ENCODE measurements at places on chromosomes 2 and 18. TPM values are rescaled to one million over a fixed set of nuclear protein-coding genes. Genes with fewer than 3 reads are reported as not detected.

The DUSP2 gene
- polyA plus RNA-seq: 3.1 TPM

The TGOLN2 gene
- 118 TPM for polyA plus RNA-seq

The CDH19 gene
- polyA plus RNA-seq: not detected

The SALL3 gene
- not detected for polyA plus RNA-seq

The SLC8A1 gene
- polyA plus RNA-seq: 13.8 TPM

The CSRNP3 gene
- 1.2 TPM for polyA plus RNA-seq

The TSPYL6 gene
- polyA plus RNA-seq: not detected

The MAP2 gene
- polyA plus RNA-seq: 1.1 TPM

The TTC39C gene
- 15.7 TPM for polyA plus RNA-seq

The SMAD2 gene
- polyA plus RNA-seq: 52.4 TPM

The FBXO36 gene
- polyA plus RNA-seq: 6.5 TPM

The FAP gene
- polyA plus RNA-seq: 200 TPM

The NAT8 gene
- polyA plus RNA-seq: not detected

The VIL1 gene
- polyA plus RNA-seq: not detected

The ARHGEF4 gene
- 9.6 TPM for polyA plus RNA-seq

The CREG2 gene
- polyA plus RNA-seq: not detected

The TXNDC2 gene
- not detected for polyA plus RNA-seq

The GCG gene
- polyA plus RNA-seq: not detected

The FEV gene
- not detected for polyA plus RNA-seq

The UGT1A1 gene
- not detected for polyA plus RNA-seq

The CFC1 gene
- not detected for polyA plus RNA-seq

The RASGRP3 gene
- 0.18 TPM for polyA plus RNA-seq

The NT5C1B gene
- 0.88 TPM for polyA plus RNA-seq

The GPAT2 gene
- polyA plus RNA-seq: 0.38 TPM

The ST6GAL2 gene
- polyA plus RNA-seq: not detected

The PXDN gene
- polyA plus RNA-seq: 222 TPM

The NGEF gene
- polyA plus RNA-seq: 0.35 TPM

The NEU4 gene
- not detected for polyA plus RNA-seq

The LIPG gene
- 0.11 TPM for polyA plus RNA-seq

The SFXN5 gene
- polyA plus RNA-seq: 7.3 TPM

The KCTD18 gene
- 15.6 TPM for polyA plus RNA-seq

The CHST9 gene
- polyA plus RNA-seq: not detected

Data from GM23248 (cell line).